ENCODE measurements at places on chromosomes 1 and 21. TPM values are rescaled to one million over a fixed set of nuclear protein-coding genes. Genes with fewer than 3 reads are reported as not detected.

Gene CCDC17
- total RNA-seq = 3.8 TPM

Gene NPHS2
- not detected for total RNA-seq

DNA sequence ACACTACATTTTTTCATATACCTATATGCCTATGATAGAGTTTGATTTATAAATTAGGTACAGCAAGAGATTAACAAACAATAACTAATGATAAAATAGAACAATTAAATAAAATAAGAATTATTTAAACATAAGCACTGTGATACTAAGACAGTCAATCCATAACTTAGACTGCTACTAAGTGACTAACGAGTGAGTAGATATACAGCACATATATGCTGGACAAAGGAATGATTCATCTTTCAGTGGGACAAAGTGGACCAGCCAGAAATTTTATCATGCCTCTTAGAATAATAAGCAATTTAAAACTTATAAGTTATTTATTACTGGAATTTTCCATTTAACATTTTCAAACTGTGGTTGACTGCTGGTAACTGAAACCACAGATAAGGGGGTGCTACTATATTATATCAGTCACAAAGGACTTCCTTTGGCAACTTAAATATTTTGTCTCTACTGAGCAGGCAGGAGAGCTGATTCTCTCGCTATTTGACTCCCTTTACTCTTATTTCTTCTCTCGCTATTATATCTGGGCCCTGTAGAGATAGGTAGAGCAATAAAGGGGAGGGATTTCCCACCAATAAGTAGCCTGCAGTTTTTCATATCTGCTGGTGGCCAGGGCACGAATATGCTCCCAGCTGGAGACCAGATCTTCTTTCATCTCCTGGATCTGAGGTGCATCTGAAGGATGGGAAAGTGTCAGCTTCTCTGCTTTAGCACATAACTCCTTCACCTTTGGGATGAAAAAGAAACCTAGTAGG is 10.8 kb downstream of the SPTA1 start:
- no peak for DNase-seq

- no peak for DNase-seq
These were observed 53.4 kb downstream of the CD2 start for GRCh38 chr1:116807394-116808199.

DNA sequence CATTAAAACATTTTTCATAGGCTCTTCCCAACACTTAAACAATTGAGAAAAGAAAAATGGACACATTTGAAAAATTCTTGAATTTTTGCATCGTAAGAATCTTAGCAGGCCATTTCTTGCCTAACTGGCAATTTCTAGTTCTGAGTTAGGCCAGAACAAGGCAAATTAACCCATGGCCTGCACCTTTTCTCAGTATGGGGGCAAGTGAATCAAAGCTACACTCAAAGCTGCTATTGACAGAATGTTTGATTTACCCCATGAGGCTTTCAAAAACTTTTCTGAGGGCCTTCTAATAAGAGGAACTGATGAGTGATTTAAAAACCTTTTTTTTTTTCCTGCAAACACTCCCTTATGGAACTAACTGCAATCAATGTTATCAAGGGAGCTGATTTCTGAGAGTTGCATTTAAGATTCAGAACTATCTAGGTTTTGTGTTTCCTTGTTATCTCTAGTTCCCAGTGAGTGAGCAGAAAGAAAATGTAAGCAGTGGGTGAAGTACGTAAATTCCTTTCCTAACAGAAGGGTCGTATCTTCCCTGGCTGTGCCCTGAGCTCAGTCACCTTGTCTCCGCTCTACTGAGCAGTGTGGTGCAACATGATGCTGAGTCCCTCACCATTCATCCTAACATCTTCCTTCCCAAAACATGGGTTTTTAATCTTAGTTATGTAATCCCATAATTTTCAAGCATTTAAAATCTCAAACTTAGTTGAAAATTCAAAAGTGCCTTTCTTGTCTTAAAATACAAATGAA is 353.7 kb downstream of the DPYD start:
- no peak for DNase-seq

DNA sequence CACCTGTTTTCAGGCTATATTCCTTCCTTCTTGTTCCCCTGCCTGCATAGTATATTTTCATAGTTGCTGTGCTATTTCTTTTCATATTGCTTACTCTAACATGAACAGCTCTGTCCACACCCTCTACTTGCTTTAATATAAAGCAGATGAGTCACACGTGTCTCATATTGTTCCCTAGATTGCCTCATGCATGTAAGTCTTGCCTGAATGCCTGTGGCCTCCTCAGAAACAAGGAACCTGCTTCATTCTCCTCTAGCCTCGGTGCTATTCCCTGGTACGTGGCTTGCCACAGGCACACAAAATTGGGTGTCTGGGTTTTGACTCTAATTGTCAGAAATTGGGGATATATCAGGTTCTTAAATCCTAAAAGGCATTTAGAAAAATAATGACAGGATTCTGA is 16.5 kb upstream of the PKP1 start:
- no peak for DNase-seq

DNA sequence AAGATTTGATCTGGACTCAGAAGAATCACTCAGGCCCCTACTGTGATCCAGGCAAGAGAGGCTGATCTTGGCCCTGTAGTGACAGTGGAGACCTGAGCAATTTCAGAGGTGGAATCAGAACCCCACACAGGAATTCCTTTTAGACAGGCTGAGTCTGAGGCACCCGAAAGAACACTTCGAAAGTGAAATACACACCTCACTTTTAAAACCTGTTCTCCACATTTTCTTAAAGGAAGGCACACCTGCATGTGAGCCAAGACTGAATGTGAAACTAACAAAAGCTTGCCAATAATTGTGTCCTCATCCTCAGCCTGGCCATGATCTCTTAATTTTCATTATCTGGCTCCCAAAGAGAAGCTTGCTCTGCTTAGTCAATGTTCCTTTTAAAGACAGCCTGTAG is 32.2 kb downstream of the SIPA1L2 start:
- no peak for DNase-seq

DNA sequence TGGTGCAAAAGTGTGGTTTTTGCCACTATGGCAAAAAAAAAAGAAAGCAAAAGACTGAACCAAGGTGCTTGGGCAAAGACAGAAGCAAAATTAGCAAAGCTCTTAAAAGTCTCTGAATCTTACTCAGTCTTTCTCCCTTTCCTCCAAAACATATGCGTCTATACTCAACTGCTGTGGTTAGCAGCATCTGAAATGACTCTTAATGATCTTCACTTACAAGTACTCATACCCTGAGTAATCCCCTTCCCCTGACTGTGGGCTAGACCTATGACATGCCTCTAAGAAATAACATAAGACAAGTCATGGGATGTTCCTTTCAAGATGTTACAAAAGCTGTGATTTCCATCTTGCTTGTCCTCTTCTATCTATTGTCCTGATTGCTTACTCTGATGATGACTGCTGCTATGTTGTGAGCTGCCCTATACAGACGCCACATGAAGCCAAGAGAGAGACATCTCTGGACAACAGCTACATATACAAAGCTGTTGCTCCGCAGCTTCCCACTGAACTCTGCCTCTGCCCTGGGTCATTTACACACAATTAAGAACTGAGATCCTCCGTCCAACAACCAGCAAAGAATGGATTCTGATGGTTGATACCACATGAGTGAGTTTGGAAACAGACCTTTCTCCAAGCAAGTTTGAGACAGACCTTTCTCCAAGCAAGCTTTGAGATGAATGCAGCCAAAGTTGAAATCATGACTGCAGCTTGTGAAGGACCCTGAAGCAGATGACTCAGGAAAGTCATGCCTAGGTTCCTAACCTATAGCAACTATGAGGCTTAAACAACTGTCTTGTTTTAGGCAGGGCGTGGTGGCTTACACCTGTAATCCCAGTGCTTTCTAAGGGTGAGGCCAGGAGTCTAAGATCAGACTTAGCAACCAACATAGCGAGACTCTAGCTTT is 55.2 kb downstream of the PUM1 start:
- DNase-seq = no peak

GRCh38 chr1:111878649-111879048 is 110.8 kb downstream of the KCND3 start:
- DNase-seq = no peak

DNA sequence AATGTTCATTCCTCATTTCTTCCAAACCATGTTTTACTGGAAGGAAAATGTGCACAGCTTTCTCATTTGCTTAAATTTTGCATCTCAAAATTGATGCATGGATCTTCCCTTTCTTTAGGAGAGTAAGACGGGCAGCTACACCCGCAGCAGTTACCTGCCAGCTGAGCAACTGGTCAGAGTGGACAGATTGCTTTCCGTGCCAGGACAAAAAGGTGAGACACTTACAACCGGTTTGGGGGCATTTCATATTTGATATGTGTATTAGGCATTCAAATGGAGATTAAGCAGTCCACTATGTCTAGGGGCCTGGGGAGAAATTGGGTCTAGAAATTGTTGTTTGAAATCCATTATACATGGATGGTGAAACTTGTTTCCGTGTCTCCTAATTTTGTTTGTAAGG is 12.9 kb downstream of the C8A start:
- DNase-seq = no peak

Data from glutamatergic neuron (in vitro differentiated cells).